Lung (tissue), 17 donors: ENCODE measurements at places on chromosomes 4 and X. TPM values are rescaled to one million over a fixed set of nuclear protein-coding genes. Genes with fewer than 3 reads are reported as not detected.

Gene NBDY
- polyA plus RNA-seq, result 20.8 TPM

Gene ADAM29
- polyA plus RNA-seq, result 0.05 TPM

Gene LRPAP1
- 46.1 TPM for polyA plus RNA-seq

Gene SH3BGRL
- polyA plus RNA-seq, result 73.1 TPM

DNA sequence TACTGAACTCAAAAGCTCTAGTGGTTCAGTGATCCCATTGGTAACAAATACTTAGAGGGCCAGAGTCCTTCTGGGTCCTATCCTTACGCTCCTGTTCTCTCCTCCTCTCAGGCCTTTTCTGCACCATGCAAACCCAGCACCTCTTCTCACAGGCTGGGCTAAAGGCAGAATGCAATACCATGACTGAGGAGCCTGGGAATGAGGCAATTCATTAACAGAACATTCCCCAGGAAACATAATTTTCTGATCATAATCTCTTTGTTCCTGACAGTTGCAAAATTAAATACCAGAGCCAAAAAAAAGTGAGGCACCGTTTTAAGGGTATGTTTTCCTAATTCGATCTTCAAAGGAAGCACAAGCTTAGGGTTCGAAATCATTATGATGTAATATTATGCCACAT is 9.0 kb downstream of the SORBS2 start:
- DNase-seq, result no peak
- no peak overlapping the region for H3K4me3 ChIP-seq
- no peaks in the 10 kb centered on the region for H3K36me3 ChIP-seq
- H3K27me3 ChIP-seq, result no peaks in the 10 kb centered on the region
- H3K27ac ChIP-seq, result no peak overlapping the region
- H3K4me1 ChIP-seq, result no peaks in the 10 kb centered on the region

DNA sequence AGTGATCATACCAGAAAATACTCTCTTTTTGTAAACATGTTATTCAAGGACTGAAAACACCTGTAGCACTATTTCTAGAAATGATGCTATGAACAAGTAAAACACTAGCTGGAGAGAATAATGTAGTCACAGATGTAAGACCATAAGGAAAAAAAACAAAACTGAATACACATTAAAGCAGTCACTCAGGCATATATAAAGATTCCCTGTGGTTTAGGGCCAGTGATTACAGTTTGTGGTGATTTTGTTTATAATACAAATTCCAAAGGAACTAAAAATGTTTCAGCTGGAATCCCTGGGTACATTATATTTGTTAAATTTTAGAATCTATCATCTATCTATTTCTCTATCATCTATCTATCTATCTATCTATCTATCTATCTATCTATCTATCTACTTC is 777.8 kb upstream of the FRG1 start:
- DNase-seq, result no peak
- no peak overlapping the region for H3K4me3 ChIP-seq
- no peak overlapping the region for H3K27ac ChIP-seq
- H3K4me1 ChIP-seq, result no peaks in the 10 kb centered on the region

- H3K27ac ChIP-seq, result no peak overlapping the region
- peaks cover 26% of the 10 kb centered on the region for H3K27me3 ChIP-seq
- no peak for DNase-seq
- H3K4me3 ChIP-seq, result no peak overlapping the region
These were observed 84.2 kb upstream of the NRK start for GRCh38 chrX:105738162-105738561.

- no peak overlapping the region for H3K27ac ChIP-seq
- DNase-seq, result no peak
- H3K4me3 ChIP-seq, result no peak overlapping the region
- H3K27me3 ChIP-seq, result no peaks in the 10 kb centered on the region
- H3K4me1 ChIP-seq, result no peaks in the 10 kb centered on the region
- no peaks in the 10 kb centered on the region for H3K36me3 ChIP-seq
These were observed 216.6 kb downstream of the KDR start for GRCh38 chr4:54908763-54909162.

DNA sequence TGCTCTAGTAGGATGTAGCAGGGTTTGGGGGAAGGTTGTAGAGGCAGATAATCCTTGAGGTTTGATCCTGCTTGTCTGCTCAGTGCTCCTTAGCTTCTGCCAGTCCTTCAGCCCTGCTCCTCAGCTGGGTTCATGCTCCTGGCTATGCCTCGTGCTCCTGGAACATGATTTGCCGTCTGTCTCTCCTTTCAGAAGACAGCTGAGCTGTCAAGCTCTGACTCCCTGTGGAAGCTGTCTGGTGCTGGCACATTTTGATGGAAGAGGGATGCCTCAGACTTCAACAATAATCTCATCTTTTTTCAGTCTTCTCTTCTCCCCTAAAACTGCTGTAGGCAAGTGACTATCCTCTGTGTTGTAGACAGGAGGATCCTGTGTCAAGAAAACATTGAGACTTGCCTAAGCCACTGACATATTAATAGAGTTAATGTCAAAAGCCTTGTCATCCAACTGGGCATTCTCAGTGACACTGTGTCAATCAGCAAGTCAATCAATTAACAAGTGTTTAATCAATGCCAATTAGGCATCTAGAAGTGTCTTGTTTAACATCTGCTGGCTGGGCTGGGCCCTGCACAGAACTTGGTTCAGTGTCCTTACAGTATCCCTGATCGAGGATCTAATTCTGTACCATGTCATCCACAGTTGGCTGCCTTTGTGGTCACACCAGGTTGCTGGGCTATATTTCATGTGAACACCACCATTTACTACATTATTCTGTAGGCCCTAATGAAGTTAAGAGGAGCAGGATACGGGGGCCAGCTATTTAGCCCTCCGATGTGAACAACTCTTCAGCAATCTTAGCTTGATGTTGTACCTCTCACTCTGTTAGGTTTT is 96.7 kb downstream of the SYNPO2 start:
- H3K4me3 ChIP-seq, result no peak overlapping the region
- no peak for DNase-seq
- H3K4me1 ChIP-seq, result peaks cover 4% of the 10 kb centered on the region

DNA sequence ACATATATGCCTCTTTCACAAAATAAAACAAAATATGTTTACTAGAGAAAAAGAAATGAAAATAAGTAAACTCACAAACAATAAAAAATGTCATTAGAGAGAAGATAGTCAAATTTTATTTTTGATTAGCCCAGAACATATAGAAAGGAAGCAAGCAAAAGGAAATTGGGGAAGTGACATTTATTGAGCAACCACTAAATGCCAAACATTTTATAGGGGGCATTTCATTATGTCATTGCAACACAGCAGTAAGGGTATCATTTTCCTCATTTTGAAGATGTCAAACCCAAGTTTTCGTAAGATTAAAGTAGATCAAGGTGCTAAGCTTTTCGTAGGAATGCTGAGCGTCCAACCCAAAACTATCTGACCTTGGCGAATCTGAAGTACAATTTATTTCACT is 1331.5 kb upstream of the PABPC4L start:
- no peaks in the 10 kb centered on the region for H3K27me3 ChIP-seq
- H3K4me3 ChIP-seq, result no peak overlapping the region
- no peak overlapping the region for H3K27ac ChIP-seq
- no peaks in the 10 kb centered on the region for H3K36me3 ChIP-seq

GRCh38 chrX:130170752-130171445 is 863 bp upstream of the RAB33A start:
- no peak overlapping the region for H3K27ac ChIP-seq
- DNase-seq, result peak; percentile 17
- peaks cover 13% of the 10 kb centered on the region for H3K4me1 ChIP-seq
- no peak overlapping the region for H3K4me3 ChIP-seq
- H3K27me3 ChIP-seq, result peaks cover 8% of the 10 kb centered on the region
